ENCODE measurements at places on chromosomes 3 and 15.
A peak's percentile ranks its signal among the peaks of the same experiment; 100 is the strongest.

DNA sequence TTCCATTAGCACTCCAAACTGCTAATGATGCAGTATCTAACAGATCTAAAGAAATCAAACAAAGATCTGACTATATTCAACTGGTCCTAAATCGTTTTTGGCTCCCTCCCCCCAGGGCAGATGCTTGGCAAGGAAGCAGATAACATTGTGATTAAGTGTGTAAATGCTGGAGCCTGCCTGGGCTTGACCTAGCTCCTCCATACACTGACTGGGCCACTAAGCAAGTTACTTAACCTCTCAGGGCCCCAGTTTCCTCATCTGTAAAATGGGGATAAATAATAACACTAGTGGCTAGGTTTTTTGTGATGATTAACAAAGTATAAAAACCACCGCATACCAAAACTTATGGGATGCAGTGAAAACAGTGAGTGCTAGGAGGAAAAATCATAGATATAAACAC is 9.2 kb downstream of the EID1 start:
- DNase-seq, result no peak

DNA sequence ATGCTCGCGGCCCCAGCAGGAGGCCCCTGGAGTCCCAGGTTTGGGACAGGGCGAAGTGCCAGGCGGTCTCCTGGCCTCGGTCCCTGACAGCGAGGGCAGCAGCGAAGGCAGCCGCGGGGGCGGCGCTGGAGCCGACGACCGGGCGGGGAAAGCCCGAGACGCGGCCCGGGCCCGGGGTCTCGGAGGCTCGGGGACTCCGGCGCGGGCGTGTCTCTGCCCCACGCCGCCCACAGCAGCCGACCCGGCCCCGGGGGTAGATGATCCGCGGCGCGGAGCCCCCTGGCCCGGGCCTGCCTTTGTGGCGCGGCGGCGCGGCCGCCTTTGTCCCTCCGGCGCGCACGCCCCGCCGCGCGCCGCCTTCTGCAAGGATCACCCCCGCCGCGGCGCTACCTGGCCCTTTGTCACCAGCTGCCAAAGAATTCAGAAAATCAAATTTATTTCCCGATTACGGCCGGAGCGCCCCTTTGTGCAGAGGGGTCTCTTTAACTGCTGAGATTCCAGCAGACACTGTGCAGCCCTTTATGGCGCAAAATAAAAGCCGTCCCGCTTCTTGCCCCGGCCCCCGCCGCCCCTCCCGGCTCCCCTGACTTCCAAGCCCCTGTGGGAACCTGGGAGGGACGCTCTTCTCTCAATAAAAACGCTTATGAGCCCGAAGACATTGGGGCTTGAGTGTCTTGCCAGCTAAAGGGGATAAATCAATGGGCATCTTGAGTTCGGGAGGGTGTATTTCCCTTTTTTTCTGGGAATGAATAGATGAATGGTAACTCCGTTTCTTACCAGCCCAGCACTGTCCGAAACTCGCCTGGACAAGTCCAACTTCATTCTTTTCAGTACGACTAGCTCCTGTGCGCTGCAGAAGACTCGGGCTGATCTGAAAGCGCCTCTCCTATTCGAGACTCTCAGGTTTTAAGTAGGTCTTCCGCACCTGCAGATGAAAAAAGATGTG is 68.4 kb downstream of the HES1 start:
- DNase-seq, result peak; percentile 26

GRCh38 chr15:101456057-101456739 is 33.3 kb downstream of the PCSK6 start:
- DNase-seq, result no peak

DNA sequence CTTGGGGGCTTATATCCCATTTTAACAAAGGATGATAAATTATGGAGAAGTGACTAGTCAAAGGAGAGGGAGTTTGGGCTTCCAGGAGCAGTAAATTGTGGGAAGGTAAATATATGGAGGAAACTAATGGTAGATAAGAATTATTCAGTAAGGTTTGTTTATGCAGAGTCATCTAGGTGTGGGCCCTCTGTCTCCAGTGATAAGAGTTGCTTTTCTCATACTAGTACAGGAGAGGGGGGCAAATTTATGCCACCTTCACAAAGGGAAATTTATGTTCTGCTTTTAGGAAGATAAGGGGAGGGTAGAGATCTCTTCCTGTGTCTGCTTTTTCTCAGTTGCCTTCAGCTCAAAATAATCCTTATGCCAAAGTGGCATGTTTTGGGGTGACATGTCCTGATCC is 383.7 kb upstream of the PPP2R3A start:
- no peak for DNase-seq

- DNase-seq, result no peak
Measured at GRCh38 chr3:70315021-70315420, 2.6 kb upstream of the MDFIC2 start.

DNA sequence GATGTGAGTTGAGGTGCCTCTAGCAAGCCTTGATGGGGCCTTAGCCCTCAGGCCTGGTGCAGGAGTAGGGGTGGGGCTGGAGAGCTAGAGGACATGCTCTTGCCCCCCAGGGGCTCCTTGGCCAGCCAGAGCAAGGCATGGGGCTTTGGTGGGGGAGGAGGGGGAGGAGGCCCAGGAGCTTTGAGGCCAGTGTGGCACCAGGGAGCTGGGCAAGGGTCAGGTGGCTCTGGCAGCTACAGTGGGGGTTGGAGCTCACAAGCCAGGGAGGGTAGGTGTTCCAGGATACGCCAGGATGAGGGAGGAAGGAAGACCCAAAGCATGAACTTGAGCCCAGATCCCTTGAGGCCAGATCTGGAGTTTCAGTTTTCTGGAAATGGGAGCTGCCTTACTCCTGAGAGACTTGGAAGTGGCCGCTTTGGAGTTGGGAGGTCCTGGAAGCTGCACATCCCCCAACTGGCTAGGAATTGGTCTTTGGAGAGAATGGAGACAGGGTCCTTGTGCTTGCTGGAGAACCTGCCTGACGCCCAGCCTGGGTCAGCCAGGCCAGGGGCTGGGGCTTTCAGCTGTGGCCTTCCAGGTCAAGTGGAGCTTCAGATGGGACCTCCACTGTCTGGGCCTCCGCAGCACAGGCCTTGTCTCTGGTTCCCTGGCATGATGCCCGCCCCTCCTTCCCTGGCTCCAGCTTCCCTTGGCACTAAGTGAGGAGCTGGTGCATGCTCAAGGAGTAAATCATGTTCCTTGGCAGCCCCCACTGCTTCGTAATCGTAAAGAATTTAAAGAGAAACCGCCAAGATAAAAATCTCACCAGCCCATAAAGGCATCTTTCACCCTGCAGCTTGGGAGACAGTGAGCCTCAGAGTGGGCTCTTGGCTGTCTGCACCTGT is 8.7 kb downstream of the SEMA3F start:
- no peak for DNase-seq

- no peak for DNase-seq
Measured at GRCh38 chr15:26805470-26805869, 32.6 kb upstream of the GABRB3 start.

DNA sequence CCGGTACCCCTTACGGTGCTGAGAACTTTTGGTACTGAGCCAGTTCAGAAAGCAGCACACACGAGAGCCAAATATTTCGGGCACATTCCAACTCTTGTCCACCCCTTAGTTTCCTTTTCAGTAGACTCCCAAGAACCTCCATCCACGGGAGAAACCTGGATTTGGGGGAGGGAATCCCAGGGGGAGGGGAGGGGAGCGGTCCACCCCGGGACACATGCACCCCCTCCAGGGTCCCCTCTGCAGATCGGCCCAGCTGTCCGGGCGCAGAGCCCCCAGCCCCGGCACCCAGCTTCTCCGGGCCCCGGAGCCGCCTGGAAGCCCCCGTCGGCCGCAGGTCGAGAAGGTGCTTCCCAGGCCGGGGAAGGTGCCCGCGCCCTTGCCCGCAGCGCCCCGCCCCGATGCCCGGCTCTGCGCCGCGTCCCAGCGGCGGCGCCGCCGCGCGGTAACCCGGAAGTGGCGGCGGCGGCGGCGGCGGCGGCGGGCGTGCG is 455 bp upstream of the ABHD17C start:
- peak; percentile 26 for DNase-seq

- no peak for DNase-seq
Measured at GRCh38 chr15:83322061-83322460, 37.6 kb upstream of the BNC1 start.

- DNase-seq, result no peak
Measured at GRCh38 chr15:59171067-59171397, 35.6 kb upstream of the LDHAL6B start.

- no peak for DNase-seq
Measured at GRCh38 chr15:79307251-79307650, 3.7 kb upstream of the TMED3 start.

- DNase-seq, result no peak
Measured at GRCh38 chr3:34779092-34779491, 860.2 kb upstream of the ARPP21 start.

DNA sequence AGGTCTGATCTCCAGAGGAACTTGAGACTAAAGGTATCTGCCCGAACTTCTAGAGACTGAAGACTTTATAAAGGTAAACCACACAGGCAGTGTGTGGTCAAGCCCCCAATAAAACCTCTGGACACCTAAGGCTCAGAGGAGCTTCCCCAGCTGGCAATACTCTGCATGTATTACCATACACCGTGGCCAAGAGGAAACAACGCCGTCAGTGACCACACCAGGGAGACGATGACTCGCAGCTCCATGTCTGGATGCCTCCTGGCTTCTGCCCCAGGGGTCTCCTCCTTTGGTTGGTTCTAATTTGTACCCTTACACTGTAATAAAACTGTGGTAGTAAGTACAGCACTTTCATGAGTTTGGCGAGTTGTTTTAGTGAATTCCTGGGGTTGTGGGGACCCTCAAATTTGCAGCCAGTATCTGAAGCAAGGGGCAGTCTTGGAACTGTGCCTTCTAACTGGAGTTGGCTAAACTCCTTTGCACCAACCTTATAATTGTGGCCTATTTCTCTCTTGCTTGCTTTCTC is 32.1 kb upstream of the BCL2L10 start:
- DNase-seq, result peak; percentile 78

DNA sequence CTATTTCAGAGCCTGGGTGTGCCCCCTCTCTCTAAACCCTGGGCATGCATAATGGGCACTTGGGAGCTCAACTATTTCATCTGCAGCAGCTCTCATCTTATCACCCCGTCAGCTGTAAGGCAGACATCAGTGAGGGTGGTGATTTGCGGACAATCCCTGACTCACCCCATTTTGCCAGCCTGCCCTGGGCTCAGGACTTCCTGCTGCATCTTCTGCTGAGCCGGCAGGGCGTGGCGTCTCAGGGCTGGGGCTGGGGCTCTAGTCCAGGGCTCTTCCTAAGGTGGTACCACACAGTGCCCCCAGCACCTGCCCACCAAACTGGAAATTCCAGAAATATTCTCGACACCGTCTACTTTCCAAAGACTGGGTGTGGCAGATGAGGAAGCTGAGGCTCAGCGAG is 925 bp upstream of the PSTPIP1 start:
- peak; percentile 82 for DNase-seq

- DNase-seq, result no peak
Measured at GRCh38 chr3:173799060-173799816, 401.7 kb downstream of the NLGN1 start.

GRCh38 chr3:76505202-76505845 is 534.6 kb upstream of the ROBO2 start:
- DNase-seq, result no peak

DNA sequence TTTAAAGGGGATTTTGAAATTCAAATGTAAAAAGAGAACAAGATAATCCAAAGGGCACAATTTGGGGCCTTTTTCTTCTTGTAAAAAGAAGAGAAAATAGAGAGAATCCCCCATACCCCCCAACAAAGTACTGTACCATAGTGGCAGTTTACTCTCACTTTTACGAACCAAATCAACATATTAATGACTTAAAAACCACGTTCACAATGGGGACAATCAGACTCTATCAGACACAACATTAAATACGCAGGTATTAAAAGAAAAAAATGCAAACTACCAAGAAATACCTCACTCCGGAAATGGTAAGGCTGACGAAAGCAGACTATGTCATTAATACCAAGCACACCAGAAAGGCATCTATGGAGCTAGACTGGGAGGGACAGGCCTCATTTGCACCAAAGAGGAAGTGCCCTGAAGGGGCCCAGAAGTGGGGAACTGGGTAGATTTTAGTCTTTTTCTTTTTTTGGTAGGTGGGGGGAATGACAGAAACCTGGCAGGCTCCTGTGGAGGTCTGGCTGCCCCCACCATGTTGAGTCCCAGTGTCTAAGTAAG is 134.3 kb downstream of the TIGIT start:
- DNase-seq, result peak; percentile 19

- DNase-seq, result no peak
Measured at GRCh38 chr3:156725682-156726081, 51.3 kb downstream of the TIPARP start.

- DNase-seq, result peak; percentile 76
Measured at GRCh38 chr3:33717616-33717865, 513 bp downstream of the CLASP2 start.

DNA sequence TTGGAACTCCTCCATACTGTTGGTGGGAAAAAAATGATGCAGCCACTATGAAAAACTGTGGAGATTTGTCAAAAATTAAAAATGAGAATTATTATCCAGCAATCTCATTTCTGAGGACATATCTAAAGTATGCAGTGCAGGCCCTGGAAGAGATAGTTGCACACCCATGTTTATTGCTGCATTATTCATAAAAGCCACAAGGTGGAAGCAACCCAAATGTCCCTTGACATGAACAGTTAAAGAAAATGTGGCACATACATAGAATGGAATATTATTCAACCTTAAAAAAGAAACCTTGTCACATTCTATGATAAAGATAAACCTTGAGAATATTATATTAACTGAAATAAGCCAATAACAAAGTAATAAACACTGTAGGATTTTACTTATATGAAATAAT is 80.9 kb upstream of the ARHGEF26 start:
- peak; percentile 28 for DNase-seq

- DNase-seq, result no peak
Measured at GRCh38 chr15:23503980-23504379, 56.9 kb upstream of the GOLGA6L2 start.

DNA sequence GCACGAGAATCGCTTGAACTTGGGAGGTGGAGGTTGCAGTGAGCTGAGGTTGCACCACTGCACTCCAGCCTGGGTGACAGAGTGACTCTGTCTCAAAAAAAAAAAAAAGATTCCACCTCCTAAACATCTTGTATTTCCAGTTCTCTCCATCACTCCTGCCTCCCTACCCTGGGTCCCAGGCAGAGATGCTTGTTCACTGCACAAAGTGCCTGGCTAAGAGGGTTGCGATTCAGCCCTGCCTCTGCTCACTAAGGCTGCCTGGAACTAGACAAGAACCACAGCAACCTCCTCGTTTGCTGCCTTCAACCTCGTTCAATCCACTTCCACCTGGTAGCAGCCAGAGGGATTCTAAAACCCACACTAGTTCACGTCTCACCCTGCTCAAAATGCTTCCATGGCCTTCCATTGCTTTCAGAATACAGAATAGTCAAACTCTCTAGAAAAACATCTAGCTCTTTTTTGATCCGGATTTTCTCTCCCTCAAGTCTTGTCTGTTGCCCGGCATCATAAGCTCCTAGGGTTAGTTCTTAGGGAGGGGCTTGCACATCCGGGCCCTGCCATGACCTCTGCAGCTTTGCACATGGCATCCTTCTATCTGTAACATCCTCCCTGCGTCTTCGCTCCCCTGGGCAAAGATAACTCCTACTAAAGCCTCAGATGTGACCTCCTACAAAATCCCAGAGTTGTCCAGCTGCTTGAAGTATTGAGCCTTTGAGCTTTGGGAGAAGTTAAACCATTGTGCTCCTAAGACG is 1.0 kb upstream of the MCM2 start:
- peak; percentile 78 for DNase-seq

GRCh38 chr15:99441871-99442251 is 123.9 kb upstream of the MEF2A start:
- DNase-seq, result no peak
